ENCODE measurements at places on chromosomes 12 and 14.

- DNase-seq = no peak
Measured at GRCh38 chr14:96445844-96446710, 54.1 kb downstream of the AK7 start.

- no peak for DNase-seq
Measured at GRCh38 chr12:46260913-46261476, 7.8 kb downstream of the SLC38A1 start.

DNA sequence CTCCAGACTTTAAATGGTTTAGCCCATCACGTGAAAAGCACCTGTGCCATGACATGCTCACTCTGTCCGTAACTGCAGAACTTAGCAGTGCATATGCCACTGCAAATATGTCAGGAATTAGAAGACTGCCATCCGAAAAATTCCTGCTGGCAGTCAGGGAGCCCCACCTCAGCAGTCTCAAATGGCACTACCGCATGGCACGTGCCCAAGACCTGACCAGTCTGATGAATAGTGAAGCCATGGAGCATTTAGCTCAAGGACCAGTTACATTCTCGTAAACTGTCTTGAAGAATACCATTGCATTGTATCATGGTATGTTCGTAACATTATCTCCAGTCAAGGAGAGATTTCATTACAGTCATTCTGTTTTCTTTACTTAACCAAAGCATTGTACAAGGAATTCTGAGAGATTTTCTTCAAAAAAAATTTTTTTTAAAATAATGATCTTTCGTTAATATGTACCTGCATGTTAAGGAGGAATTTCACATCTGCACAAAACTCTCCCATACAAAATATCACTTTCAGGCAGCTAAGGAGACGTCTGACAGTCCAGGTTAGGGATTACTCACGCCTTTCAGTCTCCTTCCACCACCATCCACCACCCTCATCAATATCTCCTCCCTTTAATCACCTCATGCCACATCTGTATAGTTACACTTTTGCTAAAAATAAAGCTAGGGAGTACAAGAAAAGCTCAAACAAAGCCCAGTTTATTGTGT lies 138.5 kb downstream of the ANO2 start:
- DNase-seq = no peak

GRCh38 chr14:24179961-24180796 lies 8.3 kb downstream of the REC8 start:
- no peak for DNase-seq

DNA sequence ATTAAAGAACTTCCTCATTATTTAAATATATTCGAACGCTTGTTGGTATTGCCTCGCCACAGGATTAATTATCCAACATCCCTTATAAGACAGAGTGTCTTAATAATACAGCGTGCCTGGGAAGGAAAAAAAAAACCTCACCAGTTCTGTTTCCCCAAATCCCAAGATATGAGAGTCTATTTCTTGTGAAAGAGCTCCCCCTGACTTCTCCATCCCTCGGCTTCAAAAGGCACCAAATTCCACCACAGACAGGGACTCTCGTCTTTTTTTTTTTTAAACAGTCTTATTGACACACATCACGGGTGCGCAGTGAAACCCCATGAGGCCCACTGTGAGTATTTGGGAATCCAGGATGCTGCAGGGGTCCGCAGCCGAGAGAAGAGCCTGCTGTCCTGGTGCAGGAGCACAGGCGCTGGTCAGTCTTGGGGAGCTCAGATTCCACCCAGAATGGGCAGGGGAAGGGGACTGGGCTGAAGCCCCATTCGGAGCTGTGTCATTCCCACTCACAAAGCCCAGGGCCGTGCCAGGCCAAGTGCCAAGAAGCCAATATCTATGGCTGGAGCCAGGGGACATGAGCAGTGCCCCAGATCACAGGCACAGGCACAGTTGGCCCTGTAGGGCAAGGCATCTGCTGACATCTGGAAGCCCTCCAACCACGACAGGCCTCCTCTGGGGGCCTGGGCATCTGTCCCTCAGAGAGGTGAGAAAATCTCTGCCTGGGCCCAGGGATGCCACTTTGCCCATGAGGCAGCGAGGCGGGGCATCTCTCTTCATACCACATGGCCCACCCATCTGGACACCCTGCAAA lies 71.9 kb downstream of the BCL11B start:
- DNase-seq = no peak

- no peak for DNase-seq
Measured at GRCh38 chr14:81068176-81068782, 112.9 kb downstream of the TSHR start.

- DNase-seq = no peak
Measured at GRCh38 chr14:34536951-34537676, 2.4 kb downstream of the EAPP start.

GRCh38 chr12:96073346-96074330 lies 38.3 kb upstream of the LTA4H start:
- DNase-seq = no peak

- DNase-seq = peak; percentile 32
Measured at GRCh38 chr14:50524060-50524459, 8.3 kb downstream of the MAP4K5 start.

- DNase-seq = peak; percentile 76
Measured at GRCh38 chr14:23071244-23071920, 14.1 kb upstream of the CDH24 start.

- no peak for DNase-seq
Measured at GRCh38 chr14:76337635-76338545, 38.0 kb upstream of the ESRRB start.

DNA sequence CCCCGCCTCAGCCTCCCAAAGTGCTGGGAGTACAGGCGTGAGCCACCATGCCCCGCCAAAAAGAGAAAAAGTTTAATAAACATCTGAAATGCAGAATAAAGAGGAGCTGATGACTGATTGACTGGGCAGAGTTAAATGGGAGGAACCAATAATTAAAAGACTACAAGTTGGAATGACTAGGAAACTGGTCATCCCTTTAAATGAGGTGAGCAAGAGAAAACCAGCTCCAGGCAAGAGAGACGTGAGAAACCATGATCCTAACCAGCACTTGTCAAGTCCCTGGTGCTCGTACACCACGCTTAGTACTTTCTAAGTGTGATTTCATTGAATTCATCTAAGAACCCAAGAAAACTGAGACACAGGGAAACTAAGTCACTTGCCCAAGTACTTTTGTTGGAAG lies 47.9 kb downstream of the MAP1LC3B2 start:
- DNase-seq = no peak

DNA sequence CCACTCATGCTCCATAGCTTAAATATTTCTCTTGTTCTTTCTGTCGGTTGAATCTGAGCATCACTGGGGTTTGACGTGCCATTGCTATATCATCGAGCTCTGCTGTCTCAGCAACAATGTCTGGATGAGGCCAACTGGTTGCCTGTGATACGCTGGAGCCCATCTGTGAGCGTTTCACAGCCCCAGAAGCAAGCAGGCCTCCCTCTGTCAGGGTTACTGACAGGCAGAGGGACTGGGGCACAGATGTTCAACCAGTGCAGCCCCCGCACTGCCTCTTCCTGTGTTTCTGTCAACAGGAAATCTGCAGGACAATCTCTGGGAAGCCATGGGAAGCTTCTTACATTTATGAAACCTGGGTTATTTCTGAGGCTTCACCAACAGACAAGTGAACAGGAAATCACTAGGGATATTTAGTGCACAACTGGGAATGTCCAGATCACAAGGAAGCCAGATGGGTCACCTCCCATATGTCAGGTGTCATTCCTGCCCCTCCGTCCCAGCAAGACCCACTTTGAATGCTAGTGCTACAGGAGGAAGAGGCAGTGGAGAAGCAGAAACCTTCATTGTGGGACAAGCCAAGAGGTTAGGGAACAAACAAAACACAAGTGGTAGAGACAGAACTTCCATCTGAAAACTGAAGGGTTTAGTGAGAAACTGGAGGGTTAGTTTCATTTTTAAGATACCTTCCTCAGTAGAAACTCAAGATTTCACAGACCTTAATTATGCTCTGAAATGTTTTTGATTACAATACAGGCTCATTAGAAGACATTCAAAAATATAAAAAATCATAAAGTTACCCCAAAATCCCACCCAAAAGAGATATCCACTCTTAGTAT lies 24.1 kb downstream of the DMAC2L start:
- no peak for DNase-seq

DNA sequence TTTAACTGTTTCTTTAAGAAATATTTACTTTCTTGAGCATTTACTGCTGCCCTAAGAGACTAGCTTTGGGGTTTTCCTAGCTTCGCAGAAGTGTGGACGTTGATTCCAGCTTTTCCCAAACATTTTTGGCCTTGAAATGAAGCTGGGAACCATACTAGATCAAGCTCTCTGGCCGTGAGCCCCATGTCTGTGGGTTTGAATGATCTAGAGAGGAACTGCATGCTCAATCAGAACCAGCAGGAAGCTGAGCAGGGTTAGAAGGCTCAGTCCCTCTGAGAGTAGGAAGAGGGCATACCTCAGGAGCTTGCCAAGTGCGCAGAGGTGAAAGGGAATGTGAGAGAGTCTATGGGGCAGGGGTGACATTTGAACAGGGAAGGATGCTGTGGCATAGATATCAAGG lies 292.1 kb downstream of the CACNA1C start:
- no peak for DNase-seq

DNA sequence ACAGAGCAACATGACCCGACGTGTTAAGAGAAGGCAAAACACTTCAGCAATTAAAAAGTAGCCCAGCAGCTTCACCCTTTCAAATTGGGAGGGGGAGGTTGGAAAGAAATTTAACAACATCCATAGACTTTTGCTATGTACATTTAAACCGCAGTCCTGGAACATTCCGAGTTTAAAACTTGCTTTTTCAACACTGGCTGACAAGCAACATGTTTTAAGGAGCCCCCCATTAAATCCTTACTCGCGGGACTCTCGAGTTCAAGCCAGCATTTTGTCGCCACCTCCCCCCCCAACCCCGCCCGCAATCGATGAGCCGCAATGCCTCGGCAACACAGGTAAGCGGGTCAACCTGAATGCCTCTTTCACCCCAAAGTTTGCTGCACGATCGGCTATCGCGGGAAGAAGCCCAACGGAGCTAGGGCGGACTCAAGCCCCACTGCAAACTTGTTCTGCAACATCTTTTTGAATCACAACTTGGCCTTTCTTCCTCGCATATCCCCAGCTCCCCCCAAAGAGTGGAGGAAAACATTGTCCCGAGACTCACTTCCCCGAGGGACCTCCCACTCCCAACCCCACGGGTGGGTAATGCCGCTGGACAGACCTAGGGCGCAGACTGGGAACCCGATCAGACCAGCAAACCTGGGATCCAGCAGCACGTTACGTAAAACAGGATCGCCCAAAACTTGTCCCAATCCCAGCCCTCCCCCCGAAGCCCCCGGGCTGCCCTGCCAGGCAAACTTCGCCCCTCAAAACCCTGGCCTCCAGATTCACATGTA lies 777 bp downstream of the ZFP36L1 start:
- peak; percentile 39 for DNase-seq

All from B cell (primary cell).